COLO829 (cell line): ENCODE measurements at places on chromosomes 2 and 18.

- DNase-seq: peak; percentile 17
These were observed at the start of gene NAB1 for GRCh38 chr2:190649035-190649797. NAB1 (plus strand) TSS chr2:190649083; CDS start chr2:190659177, 10,094 bp downstream.

DNA sequence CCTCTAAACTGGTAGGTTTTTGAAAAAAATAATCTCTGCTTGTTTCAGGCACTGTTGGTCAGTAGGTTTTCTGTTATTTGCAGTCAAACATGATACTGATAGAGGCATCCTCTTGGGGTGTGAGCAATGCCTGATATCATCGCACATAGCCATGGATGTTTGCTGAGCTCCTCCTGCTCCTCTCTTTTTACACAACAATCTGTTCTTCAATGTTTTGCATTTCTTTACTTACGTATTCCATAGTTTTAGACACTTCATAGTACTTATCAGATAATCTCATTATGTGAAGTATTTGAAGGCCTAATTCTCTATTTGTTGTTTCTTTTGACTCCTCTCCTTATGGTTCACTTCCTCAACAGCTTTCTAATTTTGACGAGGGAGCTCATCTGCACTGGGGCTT is 23.0 kb upstream of the HS6ST1 start:
- DNase-seq: no peak

GRCh38 chr2:97758131-97758705 is 44.8 kb downstream of the ZAP70 start:
- no peak for DNase-seq

- no peak for DNase-seq
These were observed 49.3 kb downstream of the TMX3 start for GRCh38 chr18:68665628-68666027.
